ENCODE measurements at places on chromosomes 11 and 22.
A peak's percentile ranks its signal among the peaks of the same experiment; 100 is the strongest.

- DNase-seq, result no peak
Measured at GRCh38 chr11:119599864-119600541, 129.0 kb downstream of the NECTIN1 start.

- no peak for DNase-seq
Measured at GRCh38 chr11:207863-208180, 314 bp downstream of the RIC8A start.

GRCh38 chr22:49664371-49664881, 163.2 kb downstream of the BRD1 start:
- no peak for DNase-seq

- peak; percentile 69 for DNase-seq
Measured at GRCh38 chr11:65779919-65780769, 632 bp downstream of the AP5B1 start.

- no peak for DNase-seq
Measured at GRCh38 chr22:47172771-47173534, 410.5 kb downstream of the TBC1D22A start.

GRCh38 chr22:48428631-48429371, 1398.9 kb downstream of the BRD1 start:
- no peak for DNase-seq

DNA sequence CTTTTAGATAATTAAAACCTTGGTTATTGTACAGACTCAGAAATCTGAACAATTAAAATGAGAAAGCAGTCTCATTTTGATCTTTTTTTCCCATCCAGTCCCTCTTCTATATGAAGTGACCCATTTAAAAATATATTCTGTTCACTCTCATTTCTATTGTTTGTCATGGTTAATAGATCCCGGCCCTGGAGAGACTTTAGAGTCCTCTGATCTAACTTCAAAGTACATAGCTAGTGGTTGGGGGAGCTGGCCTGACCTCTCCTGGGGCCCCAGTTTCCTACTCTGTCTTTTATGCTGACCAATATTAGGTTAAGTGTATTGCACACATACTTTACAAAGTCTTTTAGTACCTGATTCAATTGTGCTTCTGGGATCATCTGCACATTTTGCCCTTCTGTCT, 13.5 kb downstream of the MRPL48 start:
- DNase-seq, result no peak

DNA sequence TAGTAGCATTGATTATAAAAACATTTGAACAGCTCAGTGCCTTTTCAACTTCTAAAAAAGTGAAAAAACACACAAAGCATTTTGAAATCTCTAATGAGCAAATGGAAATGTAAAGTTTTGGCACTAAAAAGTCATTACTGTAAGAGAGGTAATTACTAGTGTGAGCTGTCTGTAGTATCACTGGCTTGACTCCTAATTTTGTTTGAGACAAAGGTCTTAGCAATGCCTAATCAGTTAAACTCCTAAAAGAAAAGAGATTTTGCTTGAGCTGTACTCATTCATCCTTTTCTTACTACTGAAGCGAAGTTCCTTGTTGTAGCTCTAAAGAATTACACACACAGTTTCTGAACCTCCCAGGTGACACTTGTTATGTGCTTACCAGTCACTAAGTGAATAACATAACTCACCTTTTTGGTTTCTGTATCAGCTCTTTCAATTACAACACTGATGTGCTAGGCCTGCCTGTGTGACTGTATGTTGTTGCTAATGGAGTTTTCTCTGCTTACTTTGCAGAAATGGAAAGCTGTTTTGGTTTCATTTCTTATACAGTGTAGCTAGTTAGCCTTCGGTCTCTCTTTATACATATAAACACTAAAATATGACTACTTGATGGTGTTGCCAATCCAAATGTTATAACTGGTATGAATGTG, 924.4 kb upstream of the TENM4 start:
- DNase-seq, result no peak

DNA sequence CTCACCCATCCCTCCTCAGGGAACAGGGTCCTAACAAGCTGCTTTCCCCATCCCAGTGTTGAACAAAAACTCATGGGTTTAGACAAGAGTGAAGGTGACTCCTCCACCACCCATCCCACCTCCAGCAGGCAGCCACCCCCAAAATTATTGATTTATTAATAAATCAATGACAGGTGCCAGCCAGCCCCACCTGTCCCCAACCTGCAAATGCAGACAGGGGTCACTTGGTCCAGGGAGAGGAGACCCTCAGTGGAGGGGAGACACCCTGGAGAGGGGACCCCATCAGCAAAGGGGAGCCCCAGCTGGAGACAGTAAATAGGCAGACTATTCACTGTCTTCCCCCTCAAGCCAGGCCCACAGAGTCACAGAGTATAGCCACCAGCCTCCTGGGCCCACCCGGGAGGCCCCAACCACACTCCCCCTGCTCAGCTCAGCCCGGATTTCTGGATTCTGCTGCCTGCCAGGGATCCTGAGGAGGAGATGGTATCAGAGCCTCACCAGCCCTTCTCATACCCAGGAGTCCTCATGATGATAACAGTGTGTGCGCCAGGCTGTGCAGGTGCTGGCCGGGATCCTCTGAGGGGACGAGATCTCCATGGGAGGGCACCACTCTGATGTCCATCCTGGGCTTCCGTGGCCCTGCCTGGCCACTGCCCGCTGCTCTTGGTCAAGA, 8.8 kb upstream of the CD81 start:
- no peak for DNase-seq

DNA sequence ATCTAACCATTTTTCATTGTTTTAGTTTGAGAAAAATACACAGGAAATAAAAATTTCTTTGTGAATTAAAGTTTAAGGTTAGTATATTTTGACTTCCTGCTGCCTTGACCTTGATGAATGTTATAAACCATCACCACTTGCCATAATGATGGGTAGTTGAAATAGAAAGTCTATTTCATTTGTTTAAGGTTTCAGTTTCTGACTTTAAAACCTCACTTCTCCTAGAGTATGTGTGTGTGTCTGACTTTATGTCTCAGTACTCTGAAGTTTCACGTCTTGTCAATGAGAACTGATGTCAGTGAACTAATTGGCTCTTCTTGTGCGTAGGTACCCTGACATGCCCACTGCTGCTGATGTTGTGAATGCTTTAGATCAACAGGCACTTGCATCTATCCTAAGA, 188.2 kb downstream of the METTL15 start:
- no peak for DNase-seq

DNA sequence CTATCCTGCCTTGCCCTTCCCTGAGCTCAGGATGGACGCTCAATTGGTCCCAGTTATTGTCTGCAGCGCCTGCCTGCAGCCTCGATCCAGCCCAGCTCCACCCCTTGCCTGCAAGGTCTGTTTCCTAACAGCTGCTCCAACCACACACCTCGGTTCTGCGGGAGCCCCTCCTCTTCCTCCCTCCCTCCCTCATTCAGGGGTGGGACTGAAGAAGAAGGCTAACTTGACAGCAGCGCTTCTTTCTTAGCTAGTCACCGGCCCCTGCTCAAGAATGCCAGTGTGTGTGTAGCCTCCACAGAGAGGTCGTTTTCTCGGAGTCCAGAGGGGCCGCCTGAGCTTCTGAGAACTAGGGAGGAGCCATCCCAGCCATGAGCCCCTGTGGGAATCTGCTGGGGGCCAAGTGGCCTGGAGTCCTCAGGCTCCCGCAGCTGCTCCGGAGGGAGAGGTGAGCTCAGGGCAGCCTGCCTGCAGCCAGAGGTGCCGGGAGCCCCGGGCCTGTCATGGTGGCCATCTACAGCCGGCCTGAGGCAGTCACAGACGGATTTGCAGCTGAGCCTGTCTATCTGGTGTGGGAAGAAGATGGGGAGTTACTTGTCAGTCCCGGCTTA, 36.1 kb downstream of the LIMK2 start:
- DNase-seq, result no peak

Data from KG1 (cell line).